Stimulated activated CD8-positive, alpha-beta memory T cell treated with anti-CD3 and anti-CD28 coated beads, Interleukin-7, amount 100 ng/mL, for 24 hours (primary cell): ENCODE measurements at places on chromosomes 3 and 15.

DNA sequence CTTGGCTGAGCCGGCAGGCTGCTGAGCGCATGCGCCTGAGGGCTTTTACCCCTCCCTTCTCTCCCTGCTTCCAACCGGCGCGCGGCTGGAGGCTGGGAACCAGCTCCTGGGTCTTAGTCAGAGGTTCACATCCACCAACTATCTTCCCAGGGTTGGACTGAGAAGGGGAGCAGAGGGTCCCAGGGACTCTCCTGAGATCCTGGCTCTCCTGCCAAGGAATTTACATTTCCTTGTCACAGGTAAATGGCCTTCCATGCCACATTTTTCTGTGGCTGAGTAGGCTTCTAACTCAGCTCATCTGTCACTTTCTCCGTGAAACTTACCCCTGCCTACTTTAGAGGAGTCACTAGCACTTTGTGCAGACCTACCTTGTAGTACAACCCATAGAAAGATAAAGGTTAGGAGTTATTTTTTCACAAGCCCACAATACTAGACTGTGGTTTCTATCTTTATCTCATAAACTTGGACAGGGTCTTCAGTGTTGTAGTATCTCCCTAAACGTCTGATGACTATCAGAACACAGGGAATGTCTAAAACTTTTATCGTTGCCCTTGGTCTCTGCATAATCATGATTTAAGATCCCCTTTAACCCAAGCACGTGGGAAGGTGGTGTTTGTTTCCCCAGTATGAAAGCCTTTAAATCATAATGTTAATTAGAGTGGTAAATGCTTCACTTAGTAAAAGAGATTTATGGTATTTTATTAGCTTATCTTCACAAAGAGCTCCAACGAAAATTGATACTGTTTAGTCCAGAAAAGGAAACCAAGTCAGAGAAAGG is 638 bp upstream of the TBC1D5 start:
- no peak for DNase-seq

GRCh38 chr3:37054370-37054769 is 61.1 kb downstream of the MLH1 start:
- no peak for DNase-seq

DNA sequence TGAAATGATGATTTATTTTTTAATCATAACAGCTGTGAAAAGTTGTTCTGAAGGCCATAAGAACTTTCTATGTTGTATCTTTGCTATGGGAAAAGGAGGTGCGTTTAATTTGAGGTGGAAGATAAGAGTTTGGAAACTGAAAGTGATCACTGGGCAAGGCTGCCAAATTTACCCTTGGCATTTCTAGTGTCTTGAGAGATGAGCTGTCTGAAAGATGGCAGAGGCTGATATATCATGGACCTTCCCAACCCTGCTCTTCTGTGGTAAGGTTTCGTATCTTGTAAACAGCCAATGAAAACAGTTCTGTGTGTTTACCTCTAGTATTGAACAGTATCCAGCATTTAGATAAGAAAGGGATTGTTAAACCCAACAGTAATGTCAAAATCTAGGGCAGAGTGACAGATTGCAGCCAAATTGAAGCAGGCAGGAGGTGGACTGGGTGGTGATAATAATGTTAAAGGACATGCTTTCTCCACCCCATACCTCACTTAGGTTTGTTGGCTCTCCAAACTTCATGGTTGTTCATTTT is 15.8 kb upstream of the NFKBIZ start:
- DNase-seq = no peak

GRCh38 chr3:36833160-36833814 is 68.9 kb upstream of the DCLK3 start:
- no peak for DNase-seq

- no peak for DNase-seq
Observed at GRCh38 chr3:15766406-15766805, 31.4 kb downstream of the ANKRD28 start.

DNA sequence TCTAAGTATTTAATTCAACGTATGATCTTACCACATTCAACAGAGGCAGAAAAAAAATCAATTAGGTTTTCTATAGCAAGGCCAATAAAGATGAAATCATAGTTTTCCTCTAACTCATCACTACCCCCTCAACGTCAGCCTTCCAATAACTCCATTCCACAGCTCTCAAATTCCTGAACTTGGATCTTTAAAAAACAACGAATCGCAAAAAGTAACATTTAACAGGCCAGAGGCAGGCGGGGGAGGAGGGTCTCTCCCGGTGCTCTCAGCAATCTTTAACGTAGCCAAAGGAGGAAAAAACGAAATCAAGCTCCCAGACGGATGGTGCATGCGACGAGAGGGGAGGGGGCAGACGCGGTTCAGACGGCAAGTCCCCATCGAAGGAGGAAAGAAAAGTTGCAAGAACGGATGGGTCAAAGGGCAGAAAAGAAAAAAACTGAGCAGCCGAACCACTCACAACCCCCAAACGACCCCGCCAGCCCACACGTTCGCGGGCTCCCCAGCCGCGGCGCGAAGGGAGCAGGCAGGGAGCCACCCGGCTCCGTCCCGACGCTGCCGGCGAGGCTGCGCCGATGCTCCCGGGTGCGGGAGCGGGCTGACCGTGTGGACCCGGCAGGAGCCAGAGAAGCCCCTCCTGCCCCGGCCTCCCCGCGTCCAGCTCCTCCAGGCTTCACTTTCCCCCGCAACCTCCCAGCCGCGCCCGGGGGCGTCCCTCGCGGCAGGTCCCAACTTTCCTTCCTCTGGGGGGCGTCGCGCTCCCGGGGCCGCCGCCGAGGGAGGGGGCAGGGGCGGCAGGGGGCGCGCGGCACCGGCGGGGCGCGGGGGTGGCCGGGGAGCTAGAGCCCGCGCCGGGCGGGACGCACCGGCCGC is 703 bp downstream of the PEAK1 start:
- peak; percentile 20 for DNase-seq

- no peak for DNase-seq
Observed at GRCh38 chr3:128714887-128715491, 11.0 kb upstream of the RAB7A start.

- no peak for DNase-seq
Observed at GRCh38 chr3:4416961-4417360, 50.1 kb downstream of the SUMF1 start.

DNA sequence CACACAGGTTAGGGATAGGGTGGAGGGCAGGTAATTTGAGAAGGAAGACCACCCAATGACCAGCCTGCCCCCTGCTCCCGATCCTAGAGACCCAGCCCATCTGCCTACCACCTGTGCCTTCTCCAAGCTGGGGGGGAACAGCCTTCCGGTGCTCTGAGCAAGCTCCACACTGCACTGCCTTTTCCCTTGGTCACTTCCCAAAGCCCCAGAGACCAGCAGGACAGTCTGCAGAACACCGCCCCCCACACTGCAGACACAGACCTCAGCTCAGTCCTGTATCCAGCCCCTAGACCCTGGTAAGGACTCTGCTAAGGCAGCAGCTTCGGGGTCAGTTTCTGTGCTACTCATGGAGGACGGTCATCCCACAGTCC is 156.9 kb downstream of the MEGF11 start:
- DNase-seq = no peak

GRCh38 chr3:13420045-13420830 is at the start of gene NUP210:
Gene NUP210, minus strand, starts transcription at chr3:13420322. Its CDS starts 96 bp downstream, at chr3:13420226.
- peak; percentile 49 for DNase-seq

DNA sequence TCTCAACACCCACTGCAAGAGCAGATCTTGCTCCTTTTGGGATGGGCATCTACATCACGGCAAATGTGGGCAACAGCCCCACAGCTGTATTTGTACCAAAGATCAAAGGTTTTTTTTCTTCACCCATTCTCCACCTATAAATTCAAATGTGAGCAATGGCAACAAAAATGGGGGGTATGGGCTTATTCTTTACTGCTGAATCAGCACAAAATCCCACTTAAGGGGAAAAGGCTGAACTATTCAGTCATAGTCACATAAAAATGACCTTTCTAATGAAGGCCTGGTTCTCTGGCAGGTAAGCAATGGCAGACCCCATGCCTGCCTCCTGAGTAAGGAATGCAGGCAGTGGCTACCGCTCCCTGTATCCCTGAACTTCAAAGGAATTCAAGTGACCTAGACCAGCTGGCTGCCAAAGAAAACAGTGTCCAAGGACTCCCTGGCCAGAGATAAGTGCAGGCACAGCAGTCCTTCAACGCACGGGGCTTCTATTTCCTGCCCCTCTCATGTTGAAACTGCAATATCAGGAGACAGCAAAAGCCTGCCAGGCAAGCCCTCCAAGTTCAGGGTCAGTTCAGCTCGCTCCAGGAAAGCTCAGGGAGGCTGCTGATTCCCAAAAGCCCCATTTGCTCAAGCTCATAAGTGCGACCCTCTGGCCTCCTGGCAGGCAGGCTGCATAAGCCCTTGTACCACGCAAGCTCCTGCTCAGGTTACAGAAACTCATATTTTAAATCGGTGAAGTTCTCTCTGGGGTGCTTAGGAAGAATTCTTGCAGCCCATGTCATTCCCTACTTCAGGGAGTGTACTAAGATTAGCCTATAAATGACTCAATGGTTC is 134.1 kb downstream of the PDZRN3 start:
- no peak for DNase-seq

- no peak for DNase-seq
Observed at GRCh38 chr3:10370429-10370828, 49.5 kb upstream of the SEC13 start.

- DNase-seq = no peak
Observed at GRCh38 chr3:121661376-121661775, 673 bp upstream of the HCLS1 start.

- no peak for DNase-seq
Observed at GRCh38 chr3:100463002-100463401, 29.4 kb upstream of the TMEM45A start.

DNA sequence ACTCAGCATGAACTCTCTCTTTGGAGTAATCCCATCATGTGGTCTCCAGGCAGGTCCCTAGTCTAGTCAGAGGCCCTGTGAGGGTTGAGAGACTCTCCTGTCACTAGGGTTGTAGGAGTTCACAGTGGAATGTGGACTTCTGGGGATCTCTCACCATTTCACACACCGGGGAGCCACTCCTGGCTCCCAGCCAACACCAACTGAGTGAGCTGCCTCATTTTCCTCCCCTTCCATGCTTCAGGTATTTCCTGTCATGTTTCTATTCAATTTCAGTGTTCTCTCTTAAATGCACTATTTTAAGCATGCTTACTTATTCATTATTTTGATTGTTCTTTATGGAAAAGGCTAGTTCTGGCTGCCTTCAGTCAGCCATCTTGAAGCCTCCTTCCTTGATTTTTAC is 467.5 kb upstream of the ARL6 start:
- no peak for DNase-seq

DNA sequence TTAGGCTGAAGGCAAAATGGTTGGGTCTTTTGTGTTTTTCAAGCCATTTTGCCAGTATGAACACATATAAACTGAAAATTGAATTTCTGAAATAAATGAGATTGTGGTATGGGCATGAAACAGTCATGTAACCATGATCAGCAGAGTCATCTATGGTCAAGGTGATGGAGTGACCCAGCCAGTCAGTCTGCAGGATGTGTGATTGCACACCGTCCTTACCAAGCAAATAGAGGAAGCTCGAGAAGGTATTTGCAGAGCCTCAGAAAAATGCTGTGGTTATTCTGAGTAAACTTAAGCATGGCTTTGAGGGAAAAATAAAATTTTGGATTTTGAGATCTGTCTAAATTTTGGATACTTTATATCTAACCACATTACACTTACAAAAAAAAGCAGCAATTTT is 95.9 kb upstream of the RNF7 start:
- no peak for DNase-seq

DNA sequence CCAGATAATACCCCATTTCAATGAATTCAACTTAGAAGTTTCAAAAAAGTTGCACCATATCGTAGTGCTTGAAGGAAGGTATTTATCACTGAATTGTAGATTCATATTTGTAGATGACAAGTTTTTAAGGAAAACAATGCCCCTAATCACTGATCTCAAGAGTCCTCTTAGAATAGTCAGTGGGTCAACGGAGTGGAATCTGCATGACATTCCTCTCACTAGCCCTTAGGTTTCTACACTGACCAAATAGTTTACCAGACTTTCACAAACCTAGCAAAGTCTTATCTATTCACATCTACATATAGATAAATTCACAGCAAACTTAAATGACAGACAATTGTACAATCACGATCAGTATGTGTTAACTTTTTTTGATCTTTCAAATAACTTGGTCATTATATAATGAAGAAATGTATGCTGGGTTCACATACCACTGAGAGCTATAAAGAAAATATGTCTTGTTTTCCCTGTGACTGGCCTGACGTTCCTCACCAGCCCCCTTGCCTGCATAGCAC is 35.7 kb upstream of the PHLDB2 start:
- DNase-seq = no peak

GRCh38 chr3:28907616-28908015 is 373.3 kb upstream of the RBMS3 start:
- no peak for DNase-seq

GRCh38 chr3:193348686-193349085 is 29.9 kb downstream of the ATP13A5 start:
- no peak for DNase-seq

DNA sequence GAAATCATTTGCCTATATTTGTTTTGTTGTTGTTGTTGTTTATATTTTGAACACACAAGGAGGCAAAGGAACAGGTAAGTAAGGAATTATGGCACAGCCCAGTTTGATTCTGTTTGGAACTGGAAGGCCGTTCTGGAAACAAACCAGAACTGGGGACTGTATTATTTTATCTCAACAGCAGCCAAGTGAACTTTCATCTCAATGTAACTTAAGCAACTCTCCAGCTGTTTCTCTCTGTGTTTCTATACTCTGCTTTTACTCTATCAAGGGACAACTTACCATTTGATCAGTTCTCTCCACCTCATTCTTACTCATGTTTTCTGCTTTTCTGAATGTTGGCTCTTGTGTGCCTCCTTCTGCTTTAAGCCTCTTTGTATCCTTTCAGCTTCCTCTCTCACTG is 16.0 kb upstream of the WDR49 start:
- DNase-seq = no peak

- no peak for DNase-seq
Observed at GRCh38 chr3:136106101-136106500, 90.0 kb downstream of the MSL2 start.
